ENCODE measurements at places on chromosomes 1 and 21.

GRCh38 chr1:147722124-147722523 is 38.3 kb downstream of the GJA5 start:
- DNase-seq: no peak

DNA sequence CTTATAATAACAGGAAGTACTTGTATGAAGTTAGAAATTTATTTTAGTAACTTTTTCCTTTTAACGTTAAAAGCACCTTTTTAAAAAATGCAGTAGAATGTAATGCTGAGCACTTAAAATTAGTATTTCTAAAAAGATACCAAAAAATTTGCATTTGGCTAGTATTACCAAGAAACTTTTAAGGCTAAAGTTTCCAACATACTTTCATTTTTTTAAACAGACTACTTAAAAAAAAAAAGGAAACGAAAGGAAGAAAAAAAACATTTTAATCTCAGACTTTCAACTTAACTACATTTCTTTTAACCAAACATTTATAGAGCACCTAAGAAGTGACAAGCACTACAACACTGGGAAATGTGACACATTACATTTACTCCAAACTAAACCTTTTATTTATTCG is 2.8 kb downstream of the ARID4B start:
- DNase-seq: no peak

- DNase-seq: no peak
These were observed 30.9 kb upstream of the NTMT2 start for GRCh38 chr1:170114906-170115305.

DNA sequence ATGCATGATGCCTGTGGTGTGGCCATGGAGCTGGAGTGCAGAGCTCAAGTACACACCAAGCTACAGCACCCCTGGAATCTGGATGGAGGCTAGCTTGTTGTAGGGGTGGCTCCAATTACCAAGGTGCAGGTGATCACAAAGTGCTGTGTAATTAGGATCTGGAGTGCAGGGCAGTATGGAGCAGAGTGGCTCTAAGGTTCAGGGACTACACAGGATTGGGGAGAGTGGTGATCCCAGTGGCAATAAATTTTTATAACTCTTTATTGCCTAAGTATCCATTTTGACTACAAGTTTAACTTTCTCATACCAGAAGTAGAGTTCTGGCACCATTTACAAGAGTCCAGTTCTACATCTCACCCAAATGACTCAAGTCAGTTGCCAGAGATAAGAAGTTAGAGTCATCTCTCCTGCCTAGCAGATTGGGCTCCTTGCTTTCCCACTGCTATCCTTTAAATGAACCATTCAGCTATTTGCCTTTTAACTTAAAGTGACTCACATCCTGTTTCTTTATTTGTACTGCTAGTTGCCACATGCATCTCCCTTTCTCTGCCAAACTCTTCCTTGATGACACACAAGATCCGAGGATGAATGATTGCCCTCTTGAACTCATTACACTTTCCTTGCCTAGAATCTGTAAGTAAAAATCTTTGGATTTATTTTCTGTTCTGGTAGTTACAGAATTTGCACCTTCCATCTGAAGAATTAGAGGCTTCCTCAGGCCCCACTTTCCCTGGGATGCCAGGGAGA is 427.2 kb downstream of the KCNT2 start:
- DNase-seq: no peak

DNA sequence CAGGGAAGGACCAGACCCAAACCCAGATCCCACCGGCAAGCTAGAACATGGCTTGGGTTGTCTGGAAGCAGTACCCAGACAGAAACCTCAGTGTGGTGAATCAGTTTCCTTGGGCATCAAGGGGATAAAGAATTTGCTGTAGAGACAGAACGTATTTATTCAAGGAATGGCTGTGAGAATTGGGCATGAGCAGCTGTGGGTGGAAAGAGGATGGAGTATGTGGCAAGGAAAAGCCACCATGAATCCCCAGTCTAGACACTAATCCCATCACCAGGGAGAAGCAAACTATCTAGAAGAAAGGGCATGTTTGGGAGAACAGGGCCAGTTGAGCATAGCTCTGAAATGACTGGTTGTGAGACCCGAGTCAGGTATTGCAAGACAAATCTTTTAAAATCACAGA is 109.2 kb downstream of the TOMM20 start:
- no peak for DNase-seq
